ENCODE measurements at places on chromosomes 5 and 9.

DNA sequence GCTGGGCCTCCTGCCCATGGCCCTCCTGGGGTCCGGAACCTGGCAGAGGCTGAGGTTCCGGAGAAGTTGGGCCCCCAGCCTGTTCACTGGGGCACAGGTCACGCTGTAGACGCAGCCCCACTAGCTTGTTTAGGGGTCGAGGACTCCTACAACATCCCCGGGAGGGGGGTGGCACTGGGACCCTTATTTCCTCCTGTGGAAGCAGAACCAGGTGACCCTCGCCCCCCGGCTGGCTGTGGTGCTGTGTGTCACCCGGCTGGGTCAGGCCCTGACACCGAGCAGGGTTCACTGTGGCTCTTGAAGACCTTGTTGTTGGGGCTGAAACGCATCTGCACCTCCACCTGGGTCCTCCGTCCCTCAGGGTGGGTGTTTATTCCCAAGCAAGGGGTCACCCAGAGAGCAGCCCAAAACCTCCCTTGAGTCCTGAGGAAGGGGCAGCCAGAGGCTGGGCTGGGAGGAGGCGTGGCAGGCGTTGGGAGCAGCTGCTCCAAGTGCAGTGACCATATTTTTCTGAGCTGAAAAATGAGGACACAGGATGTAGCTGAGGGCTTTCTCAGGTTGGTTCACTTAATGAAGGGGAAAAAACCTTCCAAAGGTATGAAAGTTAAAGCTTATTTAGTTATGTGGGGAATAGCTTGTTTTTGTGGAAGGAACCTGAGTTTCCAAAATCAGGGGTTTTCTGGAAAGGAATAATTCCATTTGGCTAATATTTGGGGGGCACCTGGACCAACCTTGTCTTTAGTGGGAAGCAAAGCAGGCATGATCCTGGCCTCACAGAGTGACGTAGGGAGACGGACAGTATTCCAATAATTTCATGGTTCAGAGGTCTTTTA lies 164.7 kb upstream of the IER5L start:
- no peak for DNase-seq

DNA sequence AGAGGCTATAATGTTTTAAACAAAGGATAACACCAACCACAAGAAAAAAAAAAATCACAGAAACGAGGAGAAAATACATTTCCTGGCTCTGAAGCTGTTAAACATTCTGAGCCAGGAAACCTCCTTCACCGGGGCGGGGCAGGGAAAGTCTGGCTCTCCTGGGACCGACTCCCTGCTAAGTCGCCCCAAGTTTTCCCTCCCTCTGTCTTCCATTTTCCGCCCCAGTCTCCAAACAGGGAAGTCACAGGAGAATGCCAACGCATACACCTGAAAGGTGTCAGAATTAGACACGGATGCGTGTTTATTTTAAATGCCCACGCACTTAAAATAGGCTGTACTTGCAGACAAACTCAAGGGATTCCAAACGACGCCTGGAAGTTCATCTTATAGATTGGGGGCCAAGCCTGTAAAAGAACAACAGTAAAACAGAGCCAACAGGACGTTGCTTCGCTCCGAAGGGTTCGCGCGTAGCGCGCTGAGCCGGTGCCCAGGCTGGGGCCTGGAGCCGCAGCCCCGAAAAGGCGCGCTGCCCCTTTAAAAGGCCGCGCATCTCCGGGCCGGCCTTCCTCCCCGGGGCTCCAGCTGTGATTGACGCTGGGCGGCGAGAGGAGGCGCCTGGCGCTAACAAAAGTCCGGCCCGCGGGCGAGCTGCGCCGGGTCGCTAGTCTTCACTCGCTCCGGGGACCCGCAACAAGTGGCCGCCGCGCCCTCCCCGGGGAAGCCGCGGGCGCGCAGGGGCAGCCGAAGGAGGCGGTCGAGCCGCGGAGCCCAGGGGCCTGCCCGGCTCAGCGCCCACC lies at the start of gene FBXL7:
Gene FBXL7, plus strand, starts transcription at position 653 of the 797 bp plus-strand sequence.
- DNase-seq: peak; percentile 87

- DNase-seq: no peak
These were observed 52.8 kb downstream of the CTNND2 start for GRCh38 chr5:11851416-11851815.

DNA sequence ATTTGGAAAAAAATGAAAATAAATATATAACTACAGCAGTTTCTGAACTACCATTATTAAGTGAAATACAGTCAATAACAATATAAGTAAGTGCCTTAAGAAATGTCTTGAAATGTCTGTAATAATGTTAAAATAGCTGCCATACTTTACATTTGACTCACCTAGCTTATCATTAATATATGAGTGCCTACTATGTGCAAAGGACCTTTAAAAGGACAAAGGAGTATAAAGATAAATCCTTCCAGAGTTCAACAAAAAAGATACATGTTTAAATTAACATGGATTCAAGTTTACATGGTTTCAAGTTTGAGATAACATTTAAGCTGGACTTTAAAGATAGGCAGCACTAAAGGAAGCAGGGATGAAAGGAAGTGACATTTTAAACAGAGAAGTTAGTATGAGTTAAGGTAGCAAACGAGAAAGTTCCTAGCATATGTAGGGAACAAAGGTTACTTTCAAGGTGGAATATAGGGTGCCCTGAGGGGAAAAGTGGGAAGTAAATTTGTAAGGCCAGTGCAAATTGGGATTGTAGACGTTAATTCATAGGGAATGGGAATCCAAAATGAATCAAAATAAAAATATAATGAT lies 8.9 kb downstream of the ITGA1 start:
- DNase-seq: no peak

DNA sequence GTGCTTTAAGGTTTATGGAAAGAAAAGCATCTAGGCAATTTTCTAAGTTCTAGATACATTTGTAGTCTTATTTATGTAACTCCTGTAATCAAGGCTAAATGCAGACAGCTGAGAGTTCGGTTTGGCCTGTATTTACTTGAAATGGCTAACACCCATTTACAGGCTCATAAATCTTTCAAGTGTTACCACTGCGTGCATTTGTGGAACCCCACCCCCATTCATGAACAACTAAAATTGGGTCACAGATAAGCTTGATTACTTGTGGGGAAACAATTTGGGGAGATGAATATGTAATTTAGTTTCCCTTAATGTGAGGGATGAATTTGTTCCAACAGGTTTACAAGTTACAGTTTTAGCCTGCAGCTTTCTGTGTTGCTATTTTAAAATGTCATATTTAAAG lies 360.6 kb downstream of the ARRDC3 start:
- peak; percentile 31 for DNase-seq

DNA sequence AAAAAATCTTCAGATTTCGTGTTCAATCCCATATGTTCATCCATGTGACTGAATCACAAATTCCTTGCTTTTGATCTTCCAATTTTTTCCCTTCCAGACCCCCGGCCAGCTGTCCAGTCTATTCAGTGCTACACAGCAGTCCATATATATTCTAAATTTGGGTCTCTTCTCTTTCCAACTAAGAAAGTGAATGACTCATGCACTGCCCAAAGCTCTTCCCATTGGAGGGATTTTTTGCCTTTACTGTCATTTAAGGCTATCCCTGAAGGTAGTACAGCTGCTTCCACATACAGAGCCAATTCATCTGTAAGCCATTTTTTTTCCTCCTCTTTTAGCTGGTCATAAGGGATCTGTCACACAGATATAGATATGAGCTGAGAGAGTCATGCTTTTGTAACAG lies 478.3 kb downstream of the DMRT2 start:
- DNase-seq: no peak

GRCh38 chr9:113660196-113660595 lies 196.7 kb downstream of the RGS3 start:
- no peak for DNase-seq

DNA sequence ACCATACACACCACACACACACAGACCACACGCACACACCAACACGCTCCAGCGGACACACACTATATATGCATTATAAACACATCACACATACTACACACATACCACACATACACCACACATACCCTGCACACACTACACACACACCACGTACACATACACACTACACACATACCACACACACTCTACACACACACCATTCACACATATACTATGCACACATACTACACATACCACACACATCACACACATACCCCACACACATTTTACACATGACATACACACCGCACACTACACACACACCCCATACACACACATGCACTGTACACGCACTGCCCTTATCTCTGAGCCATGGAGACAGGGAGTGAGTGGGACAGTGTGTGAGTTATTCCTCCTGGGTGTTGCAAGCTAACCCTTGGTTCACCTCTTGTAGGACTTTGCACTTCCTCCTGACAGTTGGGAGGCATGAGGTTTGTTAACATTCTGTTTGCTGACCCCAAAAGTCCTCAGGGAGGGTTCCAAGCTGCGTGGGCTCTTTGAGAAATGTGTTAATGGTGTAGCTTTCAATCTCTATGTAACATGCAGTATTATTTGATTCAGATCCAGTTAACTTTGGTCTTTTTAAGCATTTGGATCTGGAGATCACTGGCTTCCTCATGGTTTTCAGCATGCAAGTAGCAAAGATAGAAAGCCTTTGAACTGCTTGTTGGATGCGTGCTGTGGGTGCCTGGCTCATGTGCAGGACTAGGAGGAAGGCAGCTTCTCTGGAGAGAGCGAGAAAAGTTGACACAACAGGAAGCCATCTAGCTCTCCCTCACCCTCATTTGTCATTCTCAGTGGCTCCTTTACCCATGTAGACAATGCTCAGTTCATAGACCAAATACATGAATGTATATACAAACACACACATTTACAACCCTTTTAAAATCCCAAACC lies 13.7 kb downstream of the IL31RA start:
- no peak for DNase-seq

- DNase-seq: no peak
These were observed 452.8 kb downstream of the NFIB start for GRCh38 chr9:13860946-13861640.

DNA sequence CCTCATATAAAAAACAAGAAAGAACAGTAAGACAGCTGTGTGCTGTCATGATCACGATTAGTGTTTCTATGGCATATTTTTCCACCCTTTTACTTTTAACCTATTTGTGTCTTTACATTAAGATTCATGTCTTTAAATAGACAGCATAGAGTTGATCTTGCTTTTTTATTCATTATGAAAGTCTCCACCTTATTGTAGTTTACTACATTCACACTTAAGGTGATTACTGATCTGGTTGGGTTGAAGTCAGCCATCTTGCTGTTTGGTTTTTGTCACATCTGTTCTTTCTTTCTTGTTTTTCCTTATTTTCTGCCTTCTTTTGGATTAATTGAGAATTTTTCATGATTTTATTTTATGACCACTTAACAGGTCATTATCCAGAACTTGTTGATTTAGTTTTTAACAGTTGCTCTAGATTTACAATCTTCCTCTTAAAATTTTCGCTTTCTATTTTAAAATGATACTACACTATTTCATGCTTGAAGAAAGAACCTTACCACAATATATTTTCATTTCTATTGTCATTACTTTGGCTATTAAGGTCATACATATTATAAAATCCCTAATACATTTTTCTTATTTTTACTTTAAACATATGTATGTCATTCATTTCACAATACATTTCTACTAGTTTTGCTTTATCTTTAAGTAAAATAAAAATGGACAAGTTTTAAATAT lies 292.5 kb downstream of the SH3GL2 start:
- DNase-seq: no peak

GRCh38 chr9:74711341-74711740 lies 176.4 kb downstream of the TRPM6 start:
- DNase-seq: no peak

GRCh38 chr9:84478996-84479395 lies 138.4 kb upstream of the SLC28A3 start:
- DNase-seq: no peak

GRCh38 chr5:95237324-95237723 lies 47.6 kb downstream of the MCTP1 start:
- DNase-seq: no peak

Data from HAP-1 (cell line).